ENCODE measurements at places on chromosomes 4 and X.

- DNase-seq: no peak
Measured at GRCh38 chr4:184061582-184061981, 156.1 kb downstream of the ENPP6 start.

GRCh38 chrX:148513661-148514060 is 13.2 kb downstream of the AFF2 start:
- DNase-seq: no peak

- DNase-seq: no peak
Measured at GRCh38 chr4:2500547-2500946, 31.6 kb downstream of the RNF4 start.

- no peak for DNase-seq
Measured at GRCh38 chr4:159577241-159577640, 474.4 kb downstream of the RAPGEF2 start.

GRCh38 chr4:41702770-41703169 is 45.8 kb downstream of the PHOX2B start:
- DNase-seq: no peak

GRCh38 chr4:24519649-24520048 is 64.7 kb downstream of the DHX15 start:
- no peak for DNase-seq

DNA sequence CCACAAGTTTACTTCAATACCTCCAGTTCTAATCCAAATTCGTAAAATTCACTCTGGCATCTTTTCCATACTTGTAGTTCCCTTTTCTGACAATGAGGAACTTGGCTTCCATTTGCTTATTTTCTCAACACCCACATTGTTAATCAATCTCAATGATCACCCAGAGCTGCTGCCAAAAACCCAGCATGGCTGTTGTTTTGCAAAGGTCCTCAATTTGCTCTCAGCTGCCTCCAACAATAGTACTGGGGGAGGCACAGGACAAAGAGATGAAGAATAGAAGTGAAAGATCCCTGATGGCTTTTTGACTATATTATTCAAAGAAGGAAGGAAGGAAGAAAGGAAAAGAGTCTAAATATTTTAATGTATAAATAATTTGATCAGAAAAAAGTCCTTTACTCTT is 847.8 kb downstream of the RAPGEF2 start:
- DNase-seq: no peak

- DNase-seq: peak; percentile 51
Measured at GRCh38 chrX:64975989-64976672, at the start of gene ZC4H2. ZC4H2 (minus strand) TSS chrX:64976450; CDS start chrX:64976377, 73 bp downstream.

DNA sequence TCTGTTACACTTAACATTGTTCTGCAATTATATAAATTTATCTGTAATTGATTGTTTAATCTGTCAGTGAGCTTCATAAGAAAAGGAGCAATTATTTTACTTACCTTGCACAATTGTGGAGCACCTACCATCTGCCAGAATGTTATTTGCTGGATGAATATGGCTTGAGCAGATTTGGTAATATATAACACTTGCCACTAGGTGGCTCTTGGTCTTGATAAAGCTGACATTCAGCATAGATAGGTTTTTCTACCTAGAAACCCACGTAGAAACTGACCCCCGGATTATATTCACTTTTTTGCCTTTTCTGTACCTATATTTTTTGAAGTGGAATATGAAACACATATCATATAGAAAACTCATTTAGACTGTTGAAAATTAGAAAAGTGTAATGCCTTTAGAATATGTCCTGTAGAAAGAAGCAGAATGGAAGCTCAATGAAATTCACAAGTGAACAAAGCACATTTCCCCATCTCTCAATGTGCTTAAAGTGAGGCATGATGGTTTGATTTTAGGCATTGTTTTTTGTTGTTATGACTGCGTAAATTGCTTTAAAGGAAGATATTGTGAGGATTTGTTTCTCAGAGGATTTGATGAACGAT is 9.5 kb downstream of the RBPJ start:
- DNase-seq: no peak

DNA sequence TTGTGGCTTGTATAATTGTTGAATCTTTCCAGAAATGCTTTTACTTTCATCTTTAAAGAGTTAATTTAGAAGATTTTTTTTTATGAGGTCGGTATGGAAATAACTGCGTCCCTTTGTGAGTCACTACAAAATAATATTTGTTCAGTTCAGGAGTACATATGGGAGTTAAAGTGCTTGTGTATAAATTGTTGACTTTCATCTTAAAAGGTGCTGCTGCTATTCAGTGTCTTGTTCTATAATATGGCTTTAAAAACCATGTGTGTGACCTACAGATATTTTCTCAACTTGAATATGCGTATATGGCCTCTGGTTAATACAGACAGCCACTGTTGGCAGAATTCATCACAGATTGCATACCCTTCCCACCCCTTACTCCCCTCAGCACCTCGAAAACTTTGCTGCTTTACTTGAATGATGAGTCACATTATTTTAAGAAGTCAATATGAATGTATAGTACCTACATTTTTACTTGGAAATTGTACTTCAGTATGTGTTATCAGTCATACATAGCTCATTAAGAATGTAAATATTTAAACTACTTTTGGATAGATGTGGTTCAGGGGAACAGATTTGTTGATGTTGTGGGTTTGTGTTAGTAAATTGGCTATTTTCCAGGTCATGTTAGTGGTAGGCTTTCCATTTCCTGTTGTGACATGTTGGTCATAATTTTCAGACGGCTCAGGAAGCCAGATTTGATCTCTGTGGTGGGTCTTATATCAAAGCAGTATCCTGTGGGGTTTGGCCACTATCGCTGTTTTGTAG is 1.5 kb downstream of the CLCN3 start:
- DNase-seq: no peak

GRCh38 chr4:153223427-153223801 is 19.2 kb downstream of the TRIM2 start:
- DNase-seq: no peak

GRCh38 chr4:7129871-7130620 is 62.2 kb upstream of the GRPEL1 start:
- no peak for DNase-seq

- DNase-seq: no peak
Measured at GRCh38 chrX:10507181-10507580, 113.2 kb downstream of the MID1 start.

DNA sequence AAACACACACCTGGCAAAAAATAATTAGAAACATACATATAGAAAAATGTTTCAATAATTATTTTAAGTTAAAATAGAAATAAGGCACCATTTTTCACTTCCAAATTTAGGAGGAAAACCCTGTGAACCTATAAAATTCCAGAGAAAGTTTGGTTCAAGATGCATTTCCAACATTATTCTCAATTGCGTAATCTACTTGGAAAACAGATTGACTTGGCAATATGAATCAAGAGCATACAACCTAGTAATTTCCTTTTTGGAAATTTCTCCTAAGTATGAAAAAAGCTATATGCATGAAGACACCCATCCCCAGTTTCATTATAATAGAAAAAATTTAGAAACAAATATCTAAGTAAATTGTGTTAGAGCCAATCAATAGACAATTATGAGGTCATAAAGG is 242.9 kb downstream of the IQCM start:
- DNase-seq: no peak

GRCh38 chr4:32601848-32602247 is 1881.7 kb downstream of the PCDH7 start:
- DNase-seq: no peak

- DNase-seq: no peak
Measured at GRCh38 chr4:102522031-102522440, 20.9 kb downstream of the NFKB1 start.

- DNase-seq: no peak
Measured at GRCh38 chrX:7841084-7841805, 1.7 kb upstream of the VCX start.

- DNase-seq: no peak
Measured at GRCh38 chr4:15145709-15146108, 143.4 kb downstream of the CPEB2 start.

GRCh38 chr4:42541647-42542046 is 115.3 kb downstream of the ATP8A1 start:
- DNase-seq: no peak

DNA sequence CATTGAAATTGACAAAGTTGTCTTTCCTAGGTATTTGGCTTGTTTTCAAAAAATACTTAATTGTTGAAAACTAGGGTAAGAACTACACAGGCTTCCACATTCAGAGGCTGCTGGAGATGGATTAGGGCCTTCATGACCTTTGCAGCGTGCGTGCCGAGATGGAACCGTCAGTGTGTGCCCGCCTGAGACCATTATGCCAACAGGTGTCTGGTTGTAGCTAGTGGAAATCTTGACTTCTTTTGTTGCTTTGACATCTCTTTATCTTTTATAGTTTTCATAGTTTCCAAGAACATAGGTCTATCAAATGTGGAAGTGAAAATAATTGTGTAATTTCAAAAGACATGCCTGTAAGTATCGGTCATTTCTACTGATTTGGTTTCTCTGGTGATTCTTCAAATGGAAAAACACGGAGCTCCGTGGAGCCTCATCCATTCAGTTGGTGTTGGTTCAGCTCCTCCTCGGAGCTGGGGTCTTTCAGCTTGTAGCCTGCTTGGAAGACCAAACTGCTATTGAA is 38.9 kb upstream of the CLCN4 start:
- DNase-seq: no peak

DNA sequence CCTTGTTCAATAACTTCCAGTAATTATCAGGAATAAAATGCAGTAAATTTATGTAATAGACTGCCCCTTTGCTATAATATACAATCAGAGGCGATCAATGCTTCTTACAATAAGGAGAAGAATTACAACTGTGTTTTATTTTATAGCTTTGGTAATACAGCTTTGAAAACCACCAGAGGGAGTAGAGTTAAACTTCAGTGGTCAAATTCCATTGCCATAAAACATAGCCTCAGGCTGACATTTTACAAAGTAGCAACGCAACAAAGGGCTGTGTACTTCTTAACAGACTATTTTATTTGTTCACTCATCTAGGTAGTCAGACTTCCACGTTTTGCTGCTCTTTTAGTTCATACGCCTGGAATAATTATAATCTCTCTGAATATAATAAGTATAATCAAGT is 58.5 kb downstream of the TEX13C start:
- DNase-seq: no peak

- no peak for DNase-seq
Measured at GRCh38 chr4:150050566-150050965, 27.7 kb upstream of the DCLK2 start.

GRCh38 chr4:87707279-87707918 is 57.3 kb downstream of the DMP1 start:
- DNase-seq: no peak

DNA sequence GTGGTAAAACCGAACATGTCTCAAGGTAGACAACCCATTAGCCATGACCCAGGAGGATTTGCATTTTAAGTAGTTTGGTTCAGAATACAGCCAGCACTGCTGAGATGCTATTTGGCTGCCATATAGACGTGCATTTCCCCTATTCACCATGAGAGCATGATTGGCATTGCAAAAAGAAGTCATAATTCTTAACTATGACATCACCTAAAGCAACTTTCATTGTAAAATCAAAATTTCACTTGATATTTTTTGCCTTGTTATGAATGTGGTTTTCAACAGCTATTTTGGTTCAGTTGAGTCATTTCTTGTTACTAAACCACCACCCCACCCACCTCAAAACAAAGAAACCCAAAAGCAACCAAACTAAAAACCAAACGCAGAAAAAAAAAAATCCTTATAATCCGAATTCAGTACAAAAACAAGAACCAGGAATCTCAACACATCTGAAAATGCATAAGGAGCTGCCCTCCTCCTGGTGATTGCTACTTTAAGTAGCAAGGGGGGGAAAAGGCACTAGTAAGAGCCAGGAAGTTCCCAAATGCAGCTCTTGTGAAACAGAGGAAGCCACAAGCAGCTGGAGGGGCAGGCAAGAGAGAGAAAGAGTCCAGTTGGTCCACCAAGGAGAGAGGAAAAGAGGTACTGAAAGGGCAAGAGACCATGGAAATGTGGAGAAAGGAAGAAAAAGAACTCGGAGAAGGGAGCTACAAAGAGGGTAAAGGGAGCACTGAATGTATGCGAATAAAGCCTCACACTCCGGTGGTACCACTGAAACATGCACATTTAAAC is 3.1 kb downstream of the SLITRK4 start:
- DNase-seq: no peak

DNA sequence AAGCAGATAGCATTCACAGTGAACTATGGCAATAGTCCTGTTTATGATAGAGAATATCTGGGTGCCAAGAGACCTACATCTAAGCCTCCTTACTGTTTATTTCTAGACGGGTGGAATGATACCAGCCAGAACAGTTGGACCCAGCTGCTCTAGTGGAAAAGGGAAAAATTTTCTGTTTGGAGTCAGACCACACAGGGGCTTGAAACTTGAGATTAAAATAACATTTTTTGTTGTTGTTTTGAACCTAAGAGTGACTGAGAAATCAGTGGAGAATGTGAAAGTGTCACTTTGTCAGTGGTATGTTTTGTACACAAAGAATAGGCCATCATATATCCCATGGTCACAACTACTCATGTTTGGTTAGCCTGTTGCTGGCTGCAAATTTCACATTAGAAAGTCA is 105.7 kb downstream of the AGTR2 start:
- DNase-seq: no peak

DNA sequence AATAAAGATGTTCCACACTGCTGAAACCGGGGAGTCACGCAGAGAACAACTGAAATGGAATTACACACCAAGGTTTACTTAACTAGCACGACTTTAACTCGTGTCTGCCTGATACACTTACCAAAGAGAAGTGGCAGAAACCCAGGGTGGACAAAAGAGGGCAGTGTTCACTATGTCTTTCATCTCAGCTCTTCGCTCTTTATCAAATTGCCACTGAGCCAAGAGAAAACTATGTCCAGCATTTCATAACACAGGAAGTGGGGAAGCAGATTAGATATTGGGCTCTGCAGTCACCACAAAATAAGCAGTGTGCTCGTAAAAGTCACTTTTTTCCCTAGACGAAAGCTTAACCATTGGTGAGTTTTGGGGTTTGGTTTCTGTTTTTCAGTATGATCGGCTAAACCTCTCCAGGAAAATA is 155.7 kb downstream of the CHIC2 start:
- no peak for DNase-seq

DNA sequence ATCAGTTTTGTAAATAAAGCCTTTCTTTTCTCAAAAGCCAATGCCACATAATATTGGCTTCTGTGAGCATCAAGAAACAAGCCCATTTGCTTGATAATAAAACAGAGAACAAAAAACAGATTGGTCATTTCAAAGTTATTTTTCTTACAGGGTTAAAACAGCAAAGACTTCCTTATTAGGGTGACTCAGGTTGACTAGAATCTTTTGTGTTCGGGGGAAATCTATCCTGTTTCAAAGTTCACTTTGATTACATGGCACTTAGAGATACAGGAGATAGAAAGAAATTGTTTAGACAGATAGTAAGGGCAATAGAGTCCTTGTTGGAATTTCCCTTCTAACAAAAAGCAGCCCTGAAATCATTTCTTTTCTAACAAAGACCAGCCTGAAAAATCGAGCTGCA is 170.0 kb upstream of the GLRA2 start:
- DNase-seq: no peak

DNA sequence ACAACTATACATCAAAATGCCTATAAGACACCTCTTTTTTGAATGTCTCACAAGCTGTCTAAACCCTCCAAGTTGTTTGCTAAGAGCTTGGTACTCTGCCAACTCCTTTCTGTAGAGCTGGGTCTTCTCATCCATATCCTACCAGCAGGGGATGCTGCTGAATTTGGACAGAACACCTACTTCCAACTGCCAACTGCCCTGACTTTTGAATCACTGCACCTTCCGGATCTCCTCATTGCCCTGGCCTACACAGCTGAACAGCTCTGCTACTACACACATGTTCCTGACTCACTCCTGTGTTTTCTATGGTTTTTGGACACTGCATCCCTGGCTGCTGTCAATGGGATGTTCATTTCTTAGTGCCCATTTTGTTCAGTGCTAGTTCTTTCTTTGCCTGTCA is 18.7 kb downstream of the FAM184B start:
- no peak for DNase-seq

- no peak for DNase-seq
Measured at GRCh38 chr4:11326021-11326420, 102.7 kb downstream of the HS3ST1 start.
